ENCODE measurements at places on chromosomes 1 and 21.

DNA sequence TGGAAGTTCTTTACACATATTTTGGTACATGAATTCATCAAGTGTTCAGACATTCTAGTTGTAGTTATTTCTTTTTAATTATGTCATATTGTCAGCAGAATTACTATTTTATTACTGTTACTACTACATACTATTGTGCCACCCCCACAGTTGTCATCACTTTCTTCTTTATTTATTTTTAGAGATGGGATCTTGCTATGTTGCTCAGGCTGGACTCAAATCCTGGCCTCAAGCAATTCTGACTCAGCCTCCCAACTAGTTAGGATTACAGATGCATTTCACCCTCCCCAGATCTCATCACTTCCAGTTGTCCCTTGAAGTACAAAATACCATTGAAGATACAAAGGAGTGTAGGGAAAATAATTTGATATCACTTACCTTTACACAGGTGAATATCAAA lies 258.0 kb downstream of the KCTD3 start:
- DNase-seq, result no peak

DNA sequence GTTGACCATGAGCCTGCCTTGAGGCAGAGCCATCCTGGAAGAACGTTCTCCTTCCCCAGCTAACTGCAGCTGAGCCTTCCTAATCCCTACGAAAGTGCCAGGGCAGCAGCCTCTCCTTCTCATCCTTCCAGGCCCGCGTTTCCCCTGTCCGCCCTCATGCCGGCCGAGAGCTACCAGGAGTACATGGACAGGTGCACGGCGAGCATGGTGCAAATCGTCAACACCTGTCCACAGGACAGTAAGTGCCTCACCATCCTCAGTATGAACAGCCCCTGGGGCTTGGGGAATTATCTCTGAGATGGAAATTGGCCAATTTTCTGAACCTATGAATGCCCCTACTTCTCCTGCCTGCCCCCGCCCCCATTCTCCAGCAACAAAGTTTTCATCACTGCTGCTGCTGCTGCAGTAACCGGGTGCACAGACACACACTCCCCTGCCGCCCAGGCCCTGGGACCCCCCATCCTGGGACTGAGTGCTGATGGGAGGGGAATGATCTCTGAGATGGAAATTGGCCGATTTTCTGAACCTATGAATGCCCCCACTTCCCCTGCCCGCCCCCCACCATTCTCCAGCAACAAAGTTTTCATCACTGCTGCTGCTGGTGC lies 39.6 kb downstream of the UBASH3A start:
- DNase-seq, result no peak

GRCh38 chr1:155127967-155128754 lies 485 bp downstream of the EFNA1 start:
- DNase-seq, result no peak

DNA sequence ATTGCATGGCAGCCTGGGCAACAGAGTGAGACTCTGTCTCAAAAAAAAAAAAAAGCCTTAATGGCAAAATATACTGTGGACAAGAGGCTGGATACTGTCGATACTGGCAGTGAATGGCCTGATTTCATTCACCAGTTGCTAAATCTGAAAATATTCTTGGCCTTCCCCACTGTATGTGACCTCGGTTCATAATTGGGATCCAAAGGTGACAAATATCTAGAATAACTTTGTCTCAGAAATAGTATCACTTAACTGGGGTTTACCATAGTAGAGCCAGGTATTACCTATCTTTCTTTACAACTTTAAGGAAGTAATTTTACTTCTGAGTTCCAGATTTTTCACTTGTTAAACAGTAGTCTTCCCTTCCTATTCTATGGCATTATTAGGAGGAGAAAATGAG lies 8.4 kb downstream of the MTF2 start:
- no peak for DNase-seq

DNA sequence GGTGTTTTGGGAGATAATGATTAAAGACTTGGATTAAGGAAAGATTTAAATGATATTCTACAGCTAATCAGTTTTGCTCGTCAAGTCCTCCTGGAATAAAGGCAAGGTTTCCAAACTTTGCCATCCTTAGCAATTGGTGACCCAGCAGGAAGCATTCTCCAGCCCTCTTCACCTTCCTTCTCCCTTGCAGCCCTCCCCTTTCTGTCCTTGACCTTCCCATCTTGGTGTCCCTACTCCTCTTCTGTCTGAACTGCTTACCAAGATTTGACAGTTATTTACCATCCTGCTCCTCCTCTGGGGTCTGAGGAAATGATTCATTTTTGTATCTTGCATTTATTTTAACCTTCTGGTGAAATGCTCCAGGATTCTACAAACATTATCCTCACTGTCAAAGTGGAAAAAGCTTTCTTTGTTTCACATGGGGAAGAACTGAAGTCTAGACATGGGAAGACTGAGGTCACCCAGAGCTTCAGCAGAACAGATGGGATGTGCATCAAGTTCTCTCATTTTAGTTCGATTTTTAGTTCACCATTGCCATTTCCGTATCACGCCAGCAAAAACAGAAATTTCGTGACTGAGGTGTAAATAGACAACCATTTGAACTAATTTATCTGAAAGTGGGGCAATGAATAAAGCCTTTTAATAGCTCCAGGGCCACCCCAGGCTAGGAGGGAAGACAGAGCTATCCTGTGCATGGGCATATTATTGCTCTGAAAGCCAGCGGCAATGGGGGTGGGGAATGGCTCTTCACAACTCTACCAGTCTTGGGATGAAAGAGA lies 504.4 kb upstream of the PLXNA2 start:
- no peak for DNase-seq

- DNase-seq, result no peak
Measured at GRCh38 chr1:155175281-155175926, 1.8 kb downstream of the TRIM46 start.

DNA sequence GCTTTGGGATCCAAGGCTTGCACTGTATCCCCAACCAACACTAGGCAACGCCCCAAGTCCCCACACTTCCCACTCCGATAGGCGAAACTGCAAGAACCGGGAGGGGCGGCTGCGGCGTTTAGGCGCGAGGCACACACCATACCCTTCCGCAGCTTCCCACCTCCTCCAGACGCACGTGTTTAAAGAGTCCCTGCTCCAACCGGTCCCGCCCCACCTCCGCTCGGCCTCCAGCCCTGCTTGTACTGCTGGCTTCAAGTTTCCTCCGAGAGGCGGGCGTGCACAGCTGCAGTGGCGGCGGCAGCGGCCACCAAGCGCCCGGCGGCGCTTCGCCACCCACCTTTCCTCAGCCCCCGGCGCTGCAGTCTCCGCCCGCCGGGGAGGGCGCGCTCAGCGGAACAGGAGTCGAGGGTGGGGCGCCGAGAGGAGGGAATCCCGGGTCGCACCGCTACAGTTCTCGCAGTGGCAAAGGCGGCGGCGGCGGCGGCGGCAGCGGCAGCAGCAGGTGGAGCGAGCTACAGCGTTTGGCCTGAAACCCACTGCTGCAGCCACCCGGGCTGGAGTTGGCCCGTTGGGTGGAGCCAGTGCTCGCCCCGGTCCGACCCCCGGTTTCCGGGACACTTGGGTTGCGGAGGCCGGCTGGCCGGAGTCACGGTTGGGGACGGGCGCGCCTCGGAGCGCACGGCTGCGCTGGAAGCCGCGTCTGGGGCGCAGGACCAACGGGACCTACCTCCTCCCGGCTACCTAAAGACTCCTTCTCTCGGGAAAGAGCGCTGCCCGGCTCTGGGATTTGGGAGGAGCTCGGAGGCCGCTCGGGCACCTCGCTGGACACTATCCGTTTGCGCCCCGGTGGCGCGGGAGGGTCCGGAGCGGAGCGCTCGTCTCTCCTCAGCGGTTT lies at the start of gene CNIH3:
CNIH3 (plus strand) TSS at position 457 of the 895 bp plus-strand sequence. CDS start 858 bp downstream, outside the sequence.
- DNase-seq, result no peak

DNA sequence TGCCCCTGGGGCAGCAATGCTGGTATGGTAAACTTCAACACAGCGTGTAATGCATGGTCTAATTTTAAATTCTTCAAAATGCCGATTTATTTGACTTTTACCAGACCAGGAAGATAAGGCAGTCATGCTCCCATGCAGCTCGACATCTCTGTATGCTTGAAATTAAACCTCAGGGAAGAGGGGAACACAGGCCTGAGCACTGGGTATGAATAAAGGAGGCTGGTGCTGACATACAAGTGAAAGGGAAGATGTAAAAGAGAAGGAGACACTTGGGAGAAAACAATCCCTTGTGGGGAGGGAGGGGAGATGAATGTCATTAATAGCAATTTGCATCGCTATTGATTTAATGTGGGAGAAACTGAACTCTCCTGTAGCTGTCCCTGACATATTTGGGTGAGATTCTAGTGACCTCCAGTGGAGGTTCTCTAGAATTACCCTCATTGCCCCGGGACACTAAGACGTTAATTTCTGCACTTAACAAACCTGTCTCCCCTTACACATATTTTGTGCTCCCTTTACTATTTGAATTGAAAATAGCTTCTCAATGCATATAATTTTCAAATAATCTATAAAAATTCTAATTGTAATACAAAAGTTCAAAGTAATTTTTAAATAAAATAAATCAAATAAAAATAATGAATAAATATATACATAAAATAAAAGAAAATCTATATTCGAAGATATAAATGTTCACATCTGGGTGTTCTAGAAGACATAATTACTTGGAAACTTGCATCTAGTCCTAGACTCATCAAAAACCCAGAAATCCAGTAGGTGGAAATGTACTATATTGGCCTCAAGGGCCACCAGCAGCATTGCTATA lies 283.1 kb downstream of the LMX1A start:
- DNase-seq, result no peak

GRCh38 chr1:4422504-4423289 lies 231.7 kb upstream of the AJAP1 start:
- DNase-seq, result no peak

GRCh38 chr21:45336870-45337269 lies 49.2 kb upstream of the POFUT2 start:
- DNase-seq, result no peak

GRCh38 chr1:32159189-32159588 lies 20.3 kb upstream of the TXLNA start:
- no peak for DNase-seq

DNA sequence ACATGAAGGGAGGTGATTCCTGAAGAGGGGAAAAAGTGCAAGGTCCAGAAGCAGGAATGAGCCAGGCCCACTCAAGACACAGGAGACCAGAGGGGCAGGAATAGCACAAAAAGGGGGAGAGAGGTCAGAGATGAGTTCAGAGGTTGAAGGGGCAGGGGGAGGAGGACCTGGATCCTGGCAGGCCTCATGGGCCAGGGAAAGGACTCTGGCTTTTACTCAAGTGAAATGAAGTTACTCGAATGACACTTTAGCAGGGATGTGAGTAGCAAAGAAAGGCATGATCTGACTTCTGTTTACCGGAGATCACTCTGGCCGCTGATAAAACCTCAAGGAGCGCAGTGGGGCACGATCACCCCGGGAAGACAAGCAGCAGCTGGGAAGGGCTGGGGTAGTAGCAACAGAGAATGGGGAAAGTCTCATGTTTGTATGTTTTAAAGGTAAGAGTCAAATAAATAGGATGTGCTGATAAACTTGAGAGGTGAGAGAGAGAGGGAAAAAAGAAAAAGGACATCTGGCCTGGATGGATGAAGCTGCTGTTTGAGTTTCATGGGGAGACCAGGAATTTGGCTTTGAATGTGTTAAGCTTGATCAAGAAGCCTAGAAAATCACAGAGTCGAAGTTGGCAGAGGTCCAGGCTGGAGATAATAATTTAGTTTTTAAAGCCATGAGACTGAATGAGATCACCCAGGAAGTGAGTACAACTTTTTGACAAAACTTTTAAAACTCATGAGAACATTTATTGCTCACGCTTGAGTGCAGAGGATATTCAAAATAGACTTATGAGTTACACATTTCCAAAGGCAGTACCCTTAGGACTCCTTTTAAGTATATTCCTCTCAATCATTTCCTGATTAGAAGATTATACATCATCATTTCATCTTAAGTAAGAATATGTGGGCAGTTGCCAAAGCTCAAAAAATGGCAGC lies 156.0 kb downstream of the RERE start:
- peak; percentile 36 for DNase-seq

DNA sequence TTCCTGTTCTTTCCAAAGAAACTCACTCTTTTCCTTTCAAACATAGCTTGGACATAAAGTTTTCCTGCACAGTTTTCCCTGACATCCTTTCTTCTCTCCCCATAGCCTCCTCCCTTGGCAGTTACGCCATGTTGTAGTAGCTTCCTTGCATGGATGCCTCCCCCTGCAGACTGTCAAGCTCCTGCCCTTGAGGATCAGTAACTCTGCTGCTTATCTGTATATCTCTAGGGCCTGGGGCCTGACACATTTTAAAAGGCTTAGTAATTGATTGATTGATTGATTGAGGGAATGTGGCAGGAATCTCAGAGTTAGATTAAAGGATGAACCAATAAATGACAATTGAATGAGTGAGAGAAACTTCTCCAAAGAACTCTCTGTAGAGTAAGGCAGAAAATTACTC lies 143.7 kb downstream of the NEK7 start:
- DNase-seq, result no peak
